ENCODE measurements at places on chromosomes 6 and 20.
A peak's percentile ranks its signal among the peaks of the same experiment; 100 is the strongest.

- DNase-seq = no peak
- H3K36me3 ChIP-seq = no peaks in the 10 kb centered on the region
- H3K27me3 ChIP-seq = no peaks in the 10 kb centered on the region
Observed at GRCh38 chr6:119312875-119313338, 36.7 kb downstream of the MAN1A1 start.

- no peak overlapping the region for H3K27ac ChIP-seq
- no peaks in the 10 kb centered on the region for H3K27me3 ChIP-seq
- peaks cover 38% of the 10 kb centered on the region for H3K36me3 ChIP-seq
- H3K4me1 ChIP-seq = peaks cover 14% of the 10 kb centered on the region
- H3K4me3 ChIP-seq = no peak overlapping the region
Observed at GRCh38 chr6:8085053-8085511, 17.3 kb downstream of the EEF1E1 start.

- no peak overlapping the region for H3K27ac ChIP-seq
- DNase-seq = no peak
Observed at GRCh38 chr6:39130691-39131090, 15.7 kb upstream of the SAYSD1 start.

DNA sequence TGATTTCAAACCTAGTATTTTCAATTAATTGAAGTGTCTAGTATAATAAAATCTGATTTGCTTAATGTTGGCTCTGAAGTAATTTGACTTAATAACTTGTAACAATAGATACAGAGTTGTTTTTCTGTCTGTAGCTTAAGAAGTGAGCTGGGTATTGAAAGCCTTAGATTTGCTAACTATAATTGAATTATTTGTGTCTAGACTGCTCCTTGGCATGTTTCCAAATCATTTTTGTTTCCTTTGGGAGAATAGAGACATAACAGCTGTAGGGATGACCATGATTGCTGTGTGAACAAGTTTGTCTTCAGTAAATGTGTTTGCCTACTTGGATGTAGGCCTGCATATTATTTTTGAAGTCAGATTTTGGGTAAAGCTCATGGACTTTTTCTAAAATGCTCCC lies 115.4 kb downstream of the SCAF8 start:
- peaks cover 24% of the 10 kb centered on the region for H3K4me1 ChIP-seq
- no peak overlapping the region for H3K27ac ChIP-seq
- no peak overlapping the region for H3K4me3 ChIP-seq
- no peak for DNase-seq
- no peaks in the 10 kb centered on the region for H3K27me3 ChIP-seq

- H3K36me3 ChIP-seq = no peaks in the 10 kb centered on the region
- H3K4me3 ChIP-seq = no peak overlapping the region
- no peaks in the 10 kb centered on the region for H3K4me1 ChIP-seq
- DNase-seq = no peak
- H3K27me3 ChIP-seq = peaks cover 41% of the 10 kb centered on the region
- H3K27ac ChIP-seq = no peak overlapping the region
Observed at GRCh38 chr20:23536328-23536974, 31.8 kb downstream of the CST9L start.

DNA sequence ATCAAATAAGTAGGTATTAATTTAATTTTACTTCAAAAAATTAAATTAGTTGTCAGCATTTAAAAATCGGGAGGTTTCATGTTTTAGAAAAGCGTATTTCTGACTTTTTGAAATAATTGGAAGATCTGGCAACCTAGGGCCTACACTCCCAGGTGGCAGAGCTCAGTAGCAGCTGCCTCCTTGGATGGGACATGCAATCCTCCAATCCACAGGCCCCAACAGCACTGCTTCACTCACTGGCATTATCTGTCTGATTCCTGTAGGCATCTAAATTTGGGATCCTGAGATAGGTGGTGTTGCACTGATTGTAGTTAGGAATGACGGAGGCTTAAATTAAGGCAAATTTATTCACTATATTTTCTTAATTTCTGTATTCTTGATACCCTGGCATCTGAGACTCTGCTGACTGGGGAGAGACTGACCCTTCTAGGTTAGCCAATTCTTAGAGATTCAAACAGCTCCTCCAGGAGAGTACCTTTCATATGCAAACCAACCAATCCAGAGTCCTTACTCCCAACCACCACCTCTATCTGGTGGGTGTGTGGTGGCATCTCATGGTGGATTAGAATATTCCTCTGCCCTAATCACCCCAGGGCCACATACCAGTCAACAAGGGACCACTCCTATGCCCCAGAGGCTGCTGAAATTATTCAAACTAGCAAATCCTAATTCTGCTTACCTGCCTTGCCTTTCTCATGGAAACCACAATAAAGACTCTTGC lies 146.6 kb upstream of the GLP1R start:
- no peak overlapping the region for H3K27ac ChIP-seq
- no peak overlapping the region for H3K4me3 ChIP-seq
- no peaks in the 10 kb centered on the region for H3K36me3 ChIP-seq
- no peaks in the 10 kb centered on the region for H3K4me1 ChIP-seq
- DNase-seq = no peak

DNA sequence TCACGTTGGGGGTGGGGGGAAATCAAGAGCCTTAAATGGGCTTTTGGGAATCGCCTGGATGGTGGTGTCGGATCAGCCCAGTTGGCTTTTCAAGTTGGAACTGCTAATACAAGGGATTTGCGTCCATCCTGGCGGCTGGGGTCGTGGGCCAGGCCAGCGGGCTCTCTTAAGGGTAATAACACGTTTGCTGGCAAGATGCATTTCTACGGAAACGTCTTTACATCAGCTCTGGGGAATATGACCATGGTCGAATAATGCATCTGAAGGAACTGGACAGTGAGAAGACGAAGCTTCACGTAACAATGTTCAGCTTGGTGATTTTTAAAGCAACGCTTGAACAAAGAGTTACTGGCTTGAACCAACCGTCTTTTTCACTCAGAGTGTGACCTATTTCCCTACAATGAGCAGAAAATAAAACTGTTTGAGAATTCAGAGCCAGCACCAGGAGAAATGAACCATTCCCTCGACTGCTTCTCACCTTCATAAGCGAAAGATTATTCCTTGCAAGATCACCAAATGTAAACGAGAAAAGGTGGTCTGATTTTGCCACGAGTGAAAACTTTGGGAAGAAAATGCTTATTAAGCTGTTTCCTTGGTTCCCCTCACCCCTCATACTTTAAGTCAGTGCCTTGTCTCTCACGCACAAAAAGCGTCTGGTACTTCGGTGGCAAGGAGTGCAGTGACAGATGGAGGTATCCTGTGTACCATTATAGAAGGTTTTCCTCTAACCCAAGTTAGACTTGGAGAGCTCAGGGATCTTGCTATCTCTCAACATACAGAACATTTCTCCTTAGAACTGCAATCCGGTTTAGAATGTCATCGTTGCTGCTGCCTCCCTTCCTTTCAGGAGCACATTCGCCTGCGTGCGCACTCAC lies 1.4 kb upstream of the MARCKS start:
- H3K4me3 ChIP-seq = peak overlapping the region; percentile 89
- DNase-seq = peak; percentile 17
- H3K27me3 ChIP-seq = peaks cover 21% of the 10 kb centered on the region
- H3K36me3 ChIP-seq = no peaks in the 10 kb centered on the region

DNA sequence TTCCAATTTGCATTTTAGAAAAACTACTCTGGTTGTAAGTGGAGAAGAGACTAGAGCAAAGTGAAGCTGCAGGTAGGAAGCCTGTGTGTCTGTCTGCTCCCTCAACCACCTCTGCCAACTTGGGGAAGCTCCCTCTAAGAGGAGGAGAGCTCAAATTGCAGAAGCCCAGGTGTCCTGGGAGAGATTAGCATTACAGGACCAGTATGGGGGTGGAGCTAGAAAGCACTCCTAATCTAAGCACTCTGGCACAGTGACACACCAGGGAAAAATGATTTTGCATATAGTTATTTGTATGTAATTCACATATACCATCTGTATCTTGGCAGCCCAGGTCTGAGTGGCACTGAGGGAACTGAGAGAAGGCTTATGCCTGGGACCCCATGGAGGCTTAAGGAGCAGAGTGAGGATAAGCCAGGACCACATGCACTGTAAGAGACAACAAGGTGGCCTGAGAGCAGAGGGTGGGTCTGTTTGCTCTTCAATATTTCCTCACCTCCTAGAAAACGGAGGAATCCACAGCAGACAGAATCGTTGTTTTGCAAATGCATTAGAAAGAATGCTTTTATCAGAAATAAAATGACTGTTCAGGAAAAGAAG lies 13.6 kb downstream of the GSTA2 start:
- no peaks in the 10 kb centered on the region for H3K4me1 ChIP-seq
- DNase-seq = no peak
- no peaks in the 10 kb centered on the region for H3K36me3 ChIP-seq
- H3K27ac ChIP-seq = no peak overlapping the region

DNA sequence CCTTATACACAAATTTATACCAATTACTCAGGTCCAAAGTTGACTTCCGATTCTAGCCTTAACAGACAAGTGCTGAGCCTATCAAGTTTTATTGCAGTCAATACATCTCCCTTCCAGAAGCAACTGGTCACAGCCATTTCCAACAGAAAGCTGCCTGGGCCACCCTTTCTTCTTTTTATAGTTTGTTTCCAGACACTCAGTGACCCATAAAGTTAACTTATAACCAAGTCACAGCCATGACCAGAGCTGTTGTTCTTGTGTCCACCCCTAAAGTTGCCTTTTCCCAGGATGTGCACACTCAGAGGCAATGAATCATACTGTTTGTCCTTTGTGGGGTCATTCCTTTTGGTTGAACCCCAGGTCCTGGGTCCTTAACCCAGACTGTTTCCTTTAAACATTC lies 89.9 kb downstream of the CD83 start:
- H3K36me3 ChIP-seq = no peaks in the 10 kb centered on the region
- no peak overlapping the region for H3K4me3 ChIP-seq
- no peak overlapping the region for H3K27ac ChIP-seq

Data from left ventricle myocardium inferior (tissue), 1 donor.